ENCODE measurements at places on chromosomes 3 and 15.

DNA sequence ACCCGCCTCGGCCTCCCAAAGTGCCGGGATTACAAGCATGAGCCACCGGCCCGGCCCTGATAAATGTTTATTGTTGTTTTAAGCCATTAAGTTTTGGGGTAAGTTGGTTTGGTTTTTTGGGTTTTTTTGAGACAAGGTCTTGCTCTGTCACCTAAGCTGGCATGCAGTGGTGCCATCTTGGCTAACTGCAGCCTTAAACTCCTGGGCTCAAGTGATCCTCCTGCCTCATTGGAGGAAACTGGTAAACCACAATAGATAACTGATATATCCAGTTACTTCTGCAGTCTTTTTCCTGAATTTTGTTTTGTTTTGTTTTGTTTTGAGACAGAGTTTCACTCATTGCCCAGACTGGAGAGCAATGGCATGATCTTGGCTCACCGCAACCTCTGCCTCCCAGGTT, 4.2 kb downstream of the SLC25A20 start:
- no peak for DNase-seq

- DNase-seq, result no peak
Observed at GRCh38 chr3:105561876-105562275, 195.2 kb downstream of the ALCAM start.

DNA sequence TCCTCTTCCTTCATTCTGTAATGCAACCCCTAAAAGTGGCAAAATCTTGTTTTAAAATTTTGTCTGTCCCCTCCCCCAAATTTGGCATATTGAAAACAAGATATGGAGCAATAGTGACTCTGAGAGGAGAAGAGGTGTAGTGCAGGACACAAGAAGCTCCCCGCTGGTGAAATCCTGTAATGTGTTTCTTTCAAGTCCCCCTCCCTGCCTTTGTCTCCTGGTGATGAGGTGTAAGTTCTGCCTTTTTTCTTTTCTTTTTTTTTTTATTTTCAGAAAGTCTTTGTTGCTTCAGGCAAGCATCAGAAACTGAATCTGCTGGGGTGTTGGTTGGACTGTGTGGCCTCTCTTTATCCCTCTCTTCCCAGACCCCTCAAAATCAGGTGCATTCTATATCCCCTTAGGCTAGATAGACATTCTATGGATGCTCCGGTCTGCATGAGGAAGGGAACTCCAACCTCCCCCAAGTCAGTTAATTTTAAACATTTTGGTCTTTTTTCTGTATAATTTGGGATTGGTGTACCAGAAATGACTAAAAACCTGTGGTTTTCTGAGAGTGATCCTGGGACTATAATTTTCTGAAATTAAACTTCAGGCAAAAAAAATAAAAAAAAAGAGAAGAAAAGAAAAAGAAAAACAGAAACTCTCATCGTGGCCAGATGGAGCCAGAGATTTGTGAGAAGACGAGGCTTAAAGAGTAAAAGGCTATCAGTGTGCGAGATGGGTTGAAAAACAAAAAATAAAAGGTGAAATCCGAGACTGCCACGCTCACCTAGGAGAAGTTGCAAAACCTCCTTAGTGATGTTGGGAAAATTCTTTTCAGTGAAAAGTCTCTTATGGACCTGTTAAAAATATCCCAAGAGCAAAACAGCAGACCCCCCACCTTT, 21.4 kb downstream of the ACKR2 start:
- DNase-seq, result no peak

- no peak for DNase-seq
Observed at GRCh38 chr3:125142420-125142778, 70.1 kb downstream of the SLC12A8 start.

DNA sequence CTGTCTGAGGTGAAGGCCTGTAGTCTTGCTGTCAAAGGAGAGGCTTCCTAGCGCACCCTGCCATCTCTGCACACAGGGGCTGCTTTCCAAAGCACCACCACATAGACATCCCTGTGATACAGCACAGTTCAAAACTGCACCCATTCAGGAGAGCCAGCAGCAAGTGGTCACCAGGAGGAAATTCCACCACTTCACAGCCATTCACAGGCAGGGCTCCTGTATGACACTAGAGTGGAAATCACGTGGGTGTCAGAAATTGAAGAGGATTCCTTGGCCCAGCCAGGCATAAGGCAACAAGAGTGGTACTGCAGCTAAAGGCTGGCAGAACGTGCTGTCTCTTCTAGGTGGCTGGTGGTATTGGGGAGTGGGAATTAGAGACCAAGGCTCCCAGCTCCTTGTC, 102.8 kb downstream of the RFTN1 start:
- no peak for DNase-seq

- no peak for DNase-seq
Observed at GRCh38 chr15:58522391-58522790, 90.6 kb downstream of the LIPC start.

DNA sequence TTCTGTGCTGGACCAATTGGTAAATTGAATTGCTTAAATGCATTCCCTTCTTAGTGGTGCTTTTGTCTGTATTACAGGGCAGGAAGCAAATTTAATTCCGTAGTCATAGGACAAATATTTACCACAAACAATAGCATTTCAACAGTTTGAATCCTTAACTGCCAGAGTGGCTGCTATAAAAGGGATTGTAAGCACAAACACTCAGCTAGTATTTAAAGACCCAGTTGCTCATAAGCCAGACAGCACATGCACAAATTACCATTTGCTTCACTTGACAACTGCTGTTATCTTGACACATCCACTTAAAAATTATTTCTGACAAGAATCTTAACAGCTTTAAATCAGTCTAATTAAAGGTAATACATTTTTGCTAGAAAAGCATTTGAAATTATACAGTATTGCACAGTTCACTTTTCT, 490.2 kb upstream of the ADAMTS9 start:
- no peak for DNase-seq

DNA sequence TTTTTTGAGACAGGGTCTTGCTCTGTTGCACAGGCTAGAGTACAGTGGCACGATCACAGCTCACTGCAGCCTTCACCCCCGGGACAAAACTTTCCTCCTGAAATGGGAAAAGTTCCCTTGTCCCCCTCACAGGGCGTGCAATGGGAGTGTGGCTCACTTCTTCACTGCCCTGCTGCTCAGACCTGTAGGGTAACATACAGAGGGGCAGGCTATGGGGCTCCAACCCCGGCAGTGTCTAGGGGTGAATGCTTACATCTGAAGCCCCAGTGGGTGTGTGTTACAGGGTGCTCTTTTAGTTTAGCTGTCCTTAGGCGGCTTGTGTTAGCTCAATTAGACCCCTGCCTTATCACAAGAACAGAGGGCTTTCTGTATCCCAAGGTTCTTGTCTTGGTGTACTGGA, 157.3 kb downstream of the RBPMS2 start:
- no peak for DNase-seq

- peak; percentile 30 for DNase-seq
Observed at GRCh38 chr15:78909791-78910228, 35.0 kb downstream of the CTSH start.

- DNase-seq, result peak; percentile 69
Observed at GRCh38 chr3:16897254-16897926, 12.6 kb downstream of the PLCL2 start.

DNA sequence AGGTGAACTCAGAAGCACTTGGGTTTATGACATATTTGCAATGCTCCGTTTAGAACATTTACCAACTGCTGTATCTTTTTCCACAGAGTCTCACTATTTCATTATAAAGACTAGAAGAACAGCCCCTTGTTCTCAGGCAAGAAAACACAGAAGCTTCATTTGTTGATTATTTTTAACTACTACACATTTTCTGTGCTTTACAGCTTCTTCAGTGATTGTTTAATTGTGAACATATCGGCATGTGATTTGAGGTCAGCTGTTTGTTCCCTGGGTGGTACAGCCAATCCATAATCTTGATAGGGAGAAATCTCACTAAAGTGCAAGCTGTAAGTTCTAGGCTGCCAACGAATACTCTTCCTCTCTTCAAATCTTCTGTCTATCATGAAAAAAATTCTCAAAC, 31.0 kb upstream of the DLG1 start:
- no peak for DNase-seq

DNA sequence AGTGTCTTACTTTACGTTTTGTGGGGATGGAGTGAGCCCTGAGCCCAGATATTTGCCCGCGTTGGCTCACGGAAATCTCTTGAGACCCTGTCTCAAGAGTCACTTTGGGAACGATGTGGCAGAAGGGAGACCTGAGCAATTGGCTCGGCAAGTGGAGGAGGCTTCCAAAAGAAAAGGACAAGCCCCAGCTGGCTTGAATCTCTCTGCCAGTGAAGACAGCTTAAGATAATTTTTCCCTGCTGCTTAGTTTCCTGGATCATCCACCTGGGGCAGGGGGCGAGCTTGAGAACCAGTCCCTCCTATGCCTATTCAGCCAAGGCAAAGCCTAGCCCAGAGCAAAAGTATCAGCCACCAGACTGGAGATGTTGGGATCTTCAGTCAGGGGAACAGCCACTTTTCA, 708 bp downstream of the SEC22A start:
- no peak for DNase-seq

GRCh38 chr15:56757875-56758274, 24.6 kb upstream of the ZNF280D start:
- no peak for DNase-seq

DNA sequence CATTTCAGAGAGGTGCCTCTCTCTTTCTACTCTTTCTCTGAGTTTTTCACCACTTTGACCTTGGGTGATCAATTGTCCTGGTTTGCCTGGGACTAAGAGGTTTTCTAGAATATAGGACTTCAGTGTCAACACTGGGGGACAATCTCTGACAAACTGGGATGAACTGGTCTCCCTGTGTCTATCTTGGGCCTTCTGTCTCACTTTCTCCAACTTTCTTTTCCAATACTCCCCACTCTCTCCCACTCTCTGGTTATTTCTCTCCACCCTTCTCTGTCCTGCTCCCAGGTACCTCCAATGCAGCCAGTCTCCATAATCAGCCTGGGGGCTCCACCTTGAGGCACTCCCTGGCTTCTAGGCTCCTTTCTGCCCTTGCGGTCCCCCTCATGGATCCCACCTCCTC, 4.7 kb upstream of the ITGA11 start:
- DNase-seq, result no peak

- no peak for DNase-seq
Observed at GRCh38 chr15:82040862-82041261, 5.0 kb downstream of the MEX3B start.

- no peak for DNase-seq
Observed at GRCh38 chr3:149437710-149438109, 36.8 kb upstream of the TM4SF4 start.

DNA sequence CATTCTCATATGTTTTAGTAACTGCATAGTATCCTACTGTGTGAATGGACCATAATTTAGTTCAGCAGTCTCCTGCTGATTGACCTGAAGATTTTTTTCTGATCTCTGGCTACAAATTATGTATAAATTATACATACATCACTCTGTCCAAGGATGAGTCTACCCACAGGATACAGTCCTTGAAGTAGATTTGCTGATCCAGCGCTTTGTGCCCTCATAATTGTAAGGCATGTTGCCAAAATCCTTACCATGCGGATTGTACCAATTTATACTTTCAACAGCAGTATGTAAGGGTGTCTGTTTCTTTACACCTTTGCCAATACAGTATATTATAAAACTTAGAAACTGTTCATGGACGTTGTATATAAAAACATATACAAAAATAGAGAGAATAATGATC, 46.5 kb downstream of the ACAA1 start:
- DNase-seq, result no peak
